ENCODE measurements at places on chromosomes 6 and 20.

DNA sequence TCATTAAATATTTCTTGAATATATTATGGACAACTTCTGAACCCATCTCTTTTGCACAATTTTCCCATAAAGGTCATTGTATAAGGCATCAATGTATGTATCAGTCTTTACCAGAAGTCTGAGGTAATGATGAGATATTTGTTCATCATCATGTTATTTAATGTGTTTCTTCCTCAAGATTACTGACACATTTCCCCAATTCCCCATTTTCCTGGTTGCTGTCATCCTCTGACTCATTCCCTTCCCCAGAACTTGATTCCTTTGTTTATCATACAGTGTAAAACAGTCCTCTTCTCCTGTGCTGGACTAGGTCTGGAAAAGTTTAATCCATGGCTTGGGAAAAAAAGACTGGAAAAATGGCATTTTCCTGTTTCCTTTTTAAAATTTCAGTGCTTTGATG is 107.9 kb upstream of the FLRT3 start:
- peak; percentile 84 for DNase-seq

GRCh38 chr6:167805349-167806060 is 21.2 kb upstream of the AFDN start:
- no peak for DNase-seq

DNA sequence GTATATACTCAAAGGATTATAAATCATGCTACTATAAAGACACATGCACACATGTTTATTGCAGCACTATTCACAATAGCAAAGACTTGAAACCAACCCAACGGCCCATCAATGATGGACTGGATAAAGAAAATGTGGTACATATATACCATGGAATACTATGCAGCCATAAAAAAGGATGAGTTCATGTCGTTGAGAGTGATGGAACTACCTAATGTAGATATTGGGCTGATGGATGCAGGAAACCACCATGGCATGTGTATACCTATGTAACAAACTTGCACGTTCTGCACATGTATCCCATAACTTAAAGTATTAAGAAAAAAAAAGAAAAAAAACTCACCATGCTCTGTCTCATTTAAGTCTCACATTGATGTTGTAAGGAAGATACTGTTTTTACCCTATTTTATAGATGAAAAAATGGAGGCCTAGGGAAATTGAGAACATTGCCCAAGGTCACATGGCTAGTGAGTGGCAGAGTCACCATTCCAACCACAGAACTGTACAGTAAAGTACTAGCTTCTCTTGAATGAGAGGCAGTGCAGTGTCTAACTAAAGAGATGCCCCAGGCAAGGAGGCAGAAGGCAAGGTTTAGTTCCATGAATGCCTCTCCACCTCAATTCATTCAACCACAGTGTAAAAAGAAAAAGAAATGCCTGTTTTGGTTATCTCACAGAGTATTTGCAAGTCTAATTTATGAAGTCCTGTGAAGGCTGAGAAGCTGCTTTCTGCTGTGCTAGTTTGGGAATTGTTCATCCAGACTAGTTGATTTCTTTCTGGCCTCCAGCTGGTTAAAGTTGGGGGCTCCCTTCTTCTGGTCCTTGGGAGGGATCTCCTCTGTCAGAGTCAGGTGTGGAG is 68.2 kb downstream of the FIG4 start:
- DNase-seq = no peak

GRCh38 chr6:130666786-130667185 is 160.4 kb upstream of the SMLR1 start:
- no peak for DNase-seq

DNA sequence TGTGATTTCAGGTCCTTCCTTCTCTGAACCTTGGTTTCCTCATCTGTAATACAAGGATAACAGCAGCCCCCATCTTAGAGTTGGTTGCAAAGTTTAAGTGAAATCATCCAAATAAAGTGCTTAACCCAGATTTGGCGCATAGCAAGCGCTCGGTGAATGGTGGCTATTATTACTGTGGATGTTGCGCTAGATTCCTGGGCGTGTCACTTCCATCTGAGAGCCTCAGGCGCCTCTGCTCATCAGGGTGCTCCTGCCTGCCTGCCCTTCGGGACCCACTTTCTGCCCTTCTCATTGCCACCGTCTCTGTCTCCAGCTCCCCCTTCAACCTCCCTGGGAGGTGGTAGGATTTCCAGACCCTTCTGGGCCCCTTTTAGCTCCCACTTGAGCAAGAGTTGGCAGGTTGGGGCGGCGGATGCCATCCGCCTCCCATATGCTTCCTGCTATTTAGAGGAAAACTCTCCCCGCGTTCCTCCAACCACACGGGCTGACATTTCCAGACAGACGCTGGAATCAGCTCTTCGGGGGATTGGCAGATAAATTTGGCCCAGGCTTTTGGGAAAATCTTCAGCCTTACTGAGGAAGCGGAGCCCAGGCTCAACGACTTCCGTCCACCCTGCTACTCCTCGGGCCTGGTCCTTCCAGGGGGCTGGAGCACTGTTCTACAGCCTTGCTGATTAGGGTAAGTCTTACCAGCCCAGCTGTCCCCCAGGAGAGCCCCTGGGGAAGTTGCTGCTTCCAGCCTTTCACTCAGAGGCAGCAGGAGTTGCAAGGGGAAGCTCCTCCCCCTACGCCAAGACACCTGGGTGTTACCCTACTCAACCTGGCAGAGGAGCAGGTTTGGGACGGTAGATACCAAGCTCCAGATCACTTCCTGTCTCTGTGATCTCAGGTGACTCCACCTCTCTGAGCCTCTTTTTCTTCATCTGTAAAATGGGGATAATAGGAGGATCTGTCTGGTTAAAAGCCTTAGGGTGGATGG is 71.5 kb downstream of the DLGAP4 start:
- DNase-seq = no peak

- no peak for DNase-seq
These were observed 29.9 kb downstream of the LRRC1 start for GRCh38 chr6:53824714-53825113.

DNA sequence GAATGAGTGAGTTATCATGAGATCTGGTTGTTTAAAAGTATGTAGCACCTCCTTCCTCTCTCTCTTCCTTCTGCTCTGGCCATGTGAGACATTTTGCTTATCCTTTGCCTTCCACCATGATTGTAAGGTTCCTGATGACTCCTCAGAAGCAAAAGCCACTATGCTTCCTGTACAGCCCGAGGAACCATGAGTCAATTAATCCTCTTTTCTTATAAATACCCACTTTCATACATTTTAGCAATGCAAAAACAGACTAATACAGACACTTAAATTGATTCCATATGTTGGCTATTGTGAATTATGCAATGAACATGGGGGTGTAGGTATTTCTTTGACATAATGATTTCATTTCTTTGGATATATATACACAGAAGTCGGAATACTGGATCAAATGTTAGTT is 792.8 kb upstream of the EYS start:
- no peak for DNase-seq

- no peak for DNase-seq
These were observed 18.8 kb upstream of the NHSL1 start for GRCh38 chr6:138518054-138518453.

DNA sequence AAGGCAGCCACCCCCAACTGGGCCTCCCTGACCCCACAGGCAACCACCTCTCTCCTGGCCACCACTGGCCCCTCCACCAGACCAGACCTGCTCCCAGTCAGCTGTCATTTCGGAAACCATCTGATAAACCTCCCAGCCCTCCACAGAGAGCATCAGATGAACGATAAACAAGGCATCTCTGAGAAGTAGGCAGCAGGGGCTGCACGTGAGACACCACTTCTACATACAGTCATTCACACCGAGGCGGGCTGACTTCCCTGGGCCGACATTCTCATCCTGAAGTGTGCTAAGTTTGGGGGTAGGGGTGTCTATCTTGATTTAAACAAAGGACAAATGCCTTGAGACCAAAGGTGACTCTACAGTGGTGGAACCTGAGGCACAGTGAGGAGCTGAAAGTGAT is 13.8 kb downstream of the CPNE5 start:
- no peak for DNase-seq

GRCh38 chr20:51966296-51966971 is 164.1 kb upstream of the SALL4 start:
- peak; percentile 67 for DNase-seq

DNA sequence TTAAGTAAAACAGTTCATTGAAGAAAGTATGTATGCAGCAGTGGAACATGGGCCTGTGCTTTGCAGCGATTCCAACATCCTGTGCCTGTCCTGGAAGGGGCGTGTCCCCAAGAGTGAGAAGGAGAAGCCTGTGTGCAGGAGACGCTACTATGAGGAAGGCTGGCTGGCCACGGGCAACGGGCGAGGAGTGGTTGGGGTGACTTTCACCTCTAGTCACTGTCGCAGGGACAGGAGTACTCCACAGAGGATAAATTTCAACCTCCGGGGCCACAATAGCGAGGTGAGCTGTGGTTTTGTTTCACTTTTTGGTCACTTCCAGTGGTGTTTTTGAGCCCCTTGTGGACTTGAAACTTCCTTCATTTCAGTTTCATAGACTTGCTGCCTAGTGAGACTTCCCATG is 1.7 kb downstream of the TULP4 start:
- DNase-seq = no peak

DNA sequence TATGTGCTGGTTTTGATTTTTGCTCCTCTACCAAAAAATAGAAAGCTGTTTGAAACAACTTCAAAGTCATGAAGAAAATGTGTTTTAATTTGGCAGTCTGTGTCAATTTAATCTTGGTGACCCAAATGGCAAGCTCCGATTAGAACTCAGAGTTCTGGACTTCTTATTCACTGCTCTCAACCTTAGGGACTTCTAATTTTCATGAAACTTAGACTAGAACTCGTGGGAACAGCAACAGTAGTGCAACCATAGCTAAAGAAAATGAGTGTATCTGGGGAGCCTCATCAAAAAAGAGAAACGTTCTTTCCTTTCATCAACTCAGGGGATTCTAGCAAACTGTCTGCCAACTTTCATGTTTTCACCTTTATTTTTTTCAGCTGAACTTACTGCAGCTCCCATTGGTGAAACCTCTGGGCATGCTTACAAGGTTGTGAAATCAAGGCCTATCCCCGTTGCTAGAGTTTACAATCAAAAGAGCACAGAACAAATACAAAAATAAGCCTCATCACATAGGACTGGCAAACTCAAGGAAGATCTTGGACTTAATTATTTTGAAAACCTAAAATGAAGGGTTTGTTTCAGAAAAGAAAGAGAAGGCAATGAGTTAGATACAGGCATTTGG is 114.0 kb upstream of the HSF2 start:
- DNase-seq = no peak

DNA sequence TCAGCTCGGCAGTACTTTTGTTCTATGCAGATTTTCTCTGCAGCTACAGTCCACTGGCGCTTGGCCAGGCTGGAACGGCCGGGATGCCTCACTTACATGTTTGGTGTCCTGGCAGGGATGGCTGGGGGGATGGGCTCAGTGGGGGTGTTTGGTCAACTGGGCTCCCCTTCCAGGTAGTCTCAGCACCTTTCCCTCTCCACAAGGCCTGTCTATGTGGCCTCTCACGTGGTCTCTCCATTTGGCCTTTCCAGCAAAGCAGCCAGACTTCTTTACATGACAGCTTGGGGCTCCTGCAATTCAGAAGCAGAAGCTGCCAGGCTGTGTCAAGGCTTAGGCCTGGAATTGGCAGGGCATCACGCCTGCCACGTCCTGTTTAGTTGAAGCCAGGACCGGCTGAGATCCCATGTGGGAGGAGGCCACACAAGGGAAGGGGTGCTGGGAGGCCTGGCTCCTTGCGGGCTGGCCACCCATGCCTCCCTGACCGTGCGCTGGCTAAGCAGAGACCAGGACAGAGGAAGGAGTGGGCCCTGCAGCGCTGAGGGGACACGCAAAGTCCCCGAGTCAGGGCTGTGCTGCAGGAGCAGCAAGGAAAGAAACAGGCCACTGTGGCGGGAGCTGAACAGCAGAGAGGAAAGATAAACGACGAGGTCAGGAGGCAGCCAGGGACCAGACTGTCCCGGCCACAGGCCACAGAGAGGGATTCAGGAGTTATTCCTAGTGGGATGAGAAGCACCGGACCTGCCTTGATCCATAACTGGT is 38.9 kb downstream of the MGME1 start:
- no peak for DNase-seq

GRCh38 chr6:105781915-105782314 is 304.2 kb upstream of the PRDM1 start:
- DNase-seq = no peak

DNA sequence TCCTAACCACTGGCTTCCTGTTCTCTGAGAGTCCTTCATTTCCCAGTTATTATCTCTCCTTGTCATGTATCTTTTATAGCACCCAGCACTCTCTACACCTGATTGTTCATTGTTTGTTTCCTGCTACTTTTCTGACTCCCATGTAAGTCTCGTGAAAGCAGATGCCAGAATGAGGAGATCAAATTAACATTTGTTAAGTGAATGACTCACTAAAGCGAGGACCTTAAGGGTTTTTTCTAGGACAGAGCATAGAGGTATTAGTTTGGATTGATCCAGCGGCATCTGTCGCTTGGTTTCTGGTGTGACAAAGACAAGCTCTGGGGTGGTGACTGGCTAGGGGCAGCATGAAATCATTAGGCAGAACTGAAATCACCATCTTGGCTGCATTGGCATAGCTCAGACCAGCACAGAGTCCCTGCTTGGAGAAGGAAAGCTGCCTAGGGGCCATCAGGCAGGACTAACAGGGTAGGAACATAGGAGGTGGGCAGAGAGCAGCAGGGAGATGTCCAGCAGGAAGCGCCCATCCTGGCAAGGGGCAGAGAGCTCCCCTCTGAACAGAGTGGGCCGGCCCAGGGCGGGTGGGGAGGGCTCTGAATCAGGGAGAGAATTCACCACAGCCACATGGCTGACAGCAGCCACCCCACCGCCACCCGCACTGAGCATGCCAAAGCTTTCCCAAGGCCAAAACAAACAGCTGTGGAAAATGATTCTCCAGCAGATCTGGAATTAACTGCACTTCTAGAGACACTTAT is 97.1 kb upstream of the CEP85L start:
- DNase-seq = peak; percentile 30

GRCh38 chr6:133040803-133041419 is 200.2 kb upstream of the EYA4 start:
- DNase-seq = no peak

GRCh38 chr20:45119556-45120266 is 4.6 kb downstream of the WFDC12 start:
- no peak for DNase-seq

DNA sequence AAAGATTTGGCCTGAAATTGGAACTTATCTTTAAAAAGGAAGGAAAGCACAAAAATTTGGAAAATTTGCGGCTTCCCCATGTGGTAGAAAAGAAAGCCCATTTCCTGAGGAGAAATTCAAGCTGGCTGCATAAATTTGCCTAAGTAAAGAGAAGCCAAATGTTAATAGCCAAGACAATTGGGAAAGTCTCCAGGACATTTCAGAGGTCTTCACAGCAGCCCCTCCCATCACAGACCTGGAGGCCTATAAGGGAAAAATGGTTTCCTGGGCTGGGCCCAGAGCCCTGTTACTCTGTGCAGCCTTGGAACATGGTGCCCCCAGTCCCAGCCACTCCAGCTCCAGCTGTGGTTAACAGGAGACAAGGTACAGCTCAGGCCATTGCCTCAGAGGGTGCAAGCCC is 736.5 kb downstream of the HACE1 start:
- no peak for DNase-seq

- DNase-seq = no peak
These were observed 81.4 kb downstream of the ANKS1A start for GRCh38 chr6:34970488-34970887.

All from kidney tubule cell (primary cell).